Naive thymus-derived CD4-positive, alpha-beta T cell (primary cell): ENCODE measurements at places on chromosomes 4 and X. TPM values are rescaled to one million over a fixed set of nuclear protein-coding genes. Genes with fewer than 3 reads are reported as not detected.

Gene F9
- not detected for total RNA-seq

DNA sequence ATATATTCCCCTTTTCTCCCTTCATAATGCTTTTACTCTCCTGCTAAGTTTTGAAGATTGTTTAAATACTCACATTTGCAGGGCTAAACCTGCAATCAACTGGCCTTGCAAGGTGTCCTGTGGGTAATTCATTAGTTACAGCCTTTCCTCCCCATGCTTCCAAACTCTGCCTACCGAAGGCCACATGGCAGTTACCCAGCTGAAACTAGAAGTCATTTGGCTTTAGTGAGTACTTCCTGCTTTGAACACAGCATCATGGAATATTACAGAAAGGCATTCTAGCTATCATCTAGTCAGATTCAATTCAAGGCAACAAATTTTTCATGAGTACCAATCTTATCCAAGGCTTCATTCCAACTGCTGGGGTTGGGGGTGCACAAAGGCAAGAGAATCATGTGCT, 55.6 kb downstream of the SRPX start:
- no peaks in the 10 kb centered on the region for H3K27me3 ChIP-seq
- no peaks in the 10 kb centered on the region for H3K4me1 ChIP-seq
- H3K4me3 ChIP-seq: no peak overlapping the region
- DNase-seq: no peak
- H3K36me3 ChIP-seq: no peaks in the 10 kb centered on the region

GRCh38 chr4:74628852-74629620, 165.3 kb downstream of the BTC start:
- H3K36me3 ChIP-seq: no peaks in the 10 kb centered on the region
- no peaks in the 10 kb centered on the region for H3K27me3 ChIP-seq
- DNase-seq: no peak
- no peak overlapping the region for H3K4me3 ChIP-seq
- H3K4me1 ChIP-seq: no peaks in the 10 kb centered on the region

- DNase-seq: no peak
- no peaks in the 10 kb centered on the region for H3K36me3 ChIP-seq
- no peak overlapping the region for H3K4me3 ChIP-seq
- no peak overlapping the region for H3K27ac ChIP-seq
- H3K4me1 ChIP-seq: no peaks in the 10 kb centered on the region
Measured at GRCh38 chr4:119690871-119691270, 62.3 kb upstream of the PDE5A start.

GRCh38 chrX:53071604-53072417, 10.4 kb upstream of the TSPYL2 start:
- H3K27ac ChIP-seq: peak overlapping the region; percentile 49
- H3K4me1 ChIP-seq: peaks cover 7% of the 10 kb centered on the region
- DNase-seq: peak; percentile 74
- no peaks in the 10 kb centered on the region for H3K36me3 ChIP-seq

GRCh38 chr4:118950224-118950623, 61.6 kb downstream of the SYNPO2 start:
- no peaks in the 10 kb centered on the region for H3K36me3 ChIP-seq
- H3K27me3 ChIP-seq: no peaks in the 10 kb centered on the region
- no peaks in the 10 kb centered on the region for H3K4me1 ChIP-seq
- DNase-seq: no peak

- no peaks in the 10 kb centered on the region for H3K27me3 ChIP-seq
- no peak overlapping the region for H3K27ac ChIP-seq
- no peaks in the 10 kb centered on the region for H3K36me3 ChIP-seq
- H3K4me3 ChIP-seq: no peak overlapping the region
- no peaks in the 10 kb centered on the region for H3K4me1 ChIP-seq
Measured at GRCh38 chrX:50648156-50648555, 165.8 kb downstream of the SHROOM4 start.

- H3K36me3 ChIP-seq: no peaks in the 10 kb centered on the region
- H3K27ac ChIP-seq: no peak overlapping the region
- no peak overlapping the region for H3K4me3 ChIP-seq
- no peaks in the 10 kb centered on the region for H3K4me1 ChIP-seq
- DNase-seq: no peak
Measured at GRCh38 chrX:51955200-51955599, 61.8 kb downstream of the MAGED1 start.

DNA sequence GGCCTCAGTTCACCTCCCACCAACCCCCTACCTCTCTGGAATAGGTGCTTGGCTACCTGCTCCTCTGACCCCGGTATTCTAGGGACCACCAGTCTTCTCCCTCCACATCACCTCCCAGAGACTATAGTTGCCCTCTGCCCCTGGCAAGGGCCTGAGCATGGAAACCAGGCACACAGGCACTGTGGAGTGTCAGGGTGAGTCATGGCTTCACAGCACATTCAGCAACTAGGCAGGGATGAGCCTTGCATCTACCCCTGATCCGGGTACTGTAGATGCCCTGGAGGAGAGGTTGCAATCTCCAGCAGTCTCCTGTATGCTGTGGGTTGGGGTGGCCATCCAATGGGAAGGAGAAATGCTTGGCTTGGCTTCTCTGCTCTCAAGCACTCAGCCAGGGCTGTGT, 472.7 kb downstream of the IDS start:
- H3K36me3 ChIP-seq: no peaks in the 10 kb centered on the region
- no peak for DNase-seq
- H3K27ac ChIP-seq: no peak overlapping the region
- no peaks in the 10 kb centered on the region for H3K27me3 ChIP-seq
- no peaks in the 10 kb centered on the region for H3K4me1 ChIP-seq

GRCh38 chr4:2470791-2471190, 1.9 kb downstream of the RNF4 start:
- peaks cover 35% of the 10 kb centered on the region for H3K4me1 ChIP-seq
- no peak for DNase-seq
- H3K36me3 ChIP-seq: peaks cover 7% of the 10 kb centered on the region
- peak overlapping the region; percentile 94 for H3K27ac ChIP-seq

Gene MAGEC1
- total RNA-seq: not detected

Gene GLRA2
- total RNA-seq: not detected

Gene P2RY8
- 149 TPM for total RNA-seq

DNA sequence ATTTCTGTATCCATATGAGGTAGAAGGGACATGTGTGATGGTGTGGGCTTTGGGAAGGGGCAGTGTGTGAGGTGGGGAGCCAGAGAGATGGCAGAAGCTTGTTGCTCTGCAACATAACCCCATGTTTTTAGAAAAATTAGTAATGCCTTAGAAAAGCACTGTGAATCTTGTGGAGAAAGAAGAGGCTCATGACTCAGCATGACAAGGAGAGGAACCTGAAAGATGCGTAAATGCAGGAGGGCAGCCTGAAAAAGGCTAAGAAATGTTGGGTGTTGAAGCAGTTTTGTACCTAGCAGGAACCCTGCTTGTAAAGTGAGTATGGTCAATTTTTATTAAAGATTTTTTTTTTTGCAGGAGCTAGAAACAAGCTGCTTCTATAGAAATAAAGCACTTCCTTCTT, 59.8 kb downstream of the ARSJ start:
- no peaks in the 10 kb centered on the region for H3K27me3 ChIP-seq
- no peaks in the 10 kb centered on the region for H3K36me3 ChIP-seq
- no peak overlapping the region for H3K4me3 ChIP-seq
- no peak for DNase-seq
- H3K27ac ChIP-seq: no peak overlapping the region

GRCh38 chrX:41596596-41596995, 92.2 kb upstream of the GPR34 start:
- H3K27ac ChIP-seq: no peak overlapping the region
- no peak for DNase-seq
- H3K4me1 ChIP-seq: no peaks in the 10 kb centered on the region
- H3K4me3 ChIP-seq: no peak overlapping the region
- H3K27me3 ChIP-seq: no peaks in the 10 kb centered on the region

DNA sequence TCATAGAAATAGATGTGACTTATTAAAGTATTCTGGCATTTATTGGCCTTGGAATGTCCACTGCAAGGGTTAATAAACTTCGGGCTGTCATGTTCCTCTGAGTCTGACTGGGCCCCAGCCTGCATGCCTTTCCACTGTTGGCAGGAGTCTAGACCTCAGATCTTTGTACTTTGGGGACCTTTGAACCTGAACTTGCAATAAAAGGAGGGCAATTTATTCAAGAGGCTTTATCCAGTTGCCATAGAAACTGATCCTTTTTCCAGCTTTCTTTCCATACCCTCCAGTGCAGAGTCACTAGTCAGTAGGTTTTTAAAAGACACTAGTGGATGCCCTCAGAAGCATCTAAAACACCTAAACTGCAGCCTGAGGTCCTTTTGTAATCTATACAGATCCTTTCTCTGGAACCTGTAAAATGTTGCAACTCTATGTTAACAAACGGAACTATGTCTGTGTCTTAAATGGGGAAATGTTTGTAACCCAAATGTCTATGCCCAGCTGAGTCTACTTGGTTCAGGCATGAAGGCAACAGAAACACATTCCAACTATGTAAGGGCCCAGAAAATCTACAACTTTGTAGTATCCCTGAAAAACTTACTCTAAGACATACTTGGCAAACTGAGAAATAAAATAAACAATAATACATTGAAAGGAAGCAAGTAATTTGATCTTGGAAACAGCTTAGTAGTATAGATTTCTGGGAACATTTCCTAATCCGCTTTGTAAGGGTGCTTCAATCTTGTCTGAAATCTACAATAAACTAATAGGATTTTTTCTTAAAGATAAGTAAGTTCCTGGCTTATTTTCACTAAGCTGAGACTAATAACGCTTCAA, 41.5 kb downstream of the SOWAHB start:
- no peaks in the 10 kb centered on the region for H3K36me3 ChIP-seq
- H3K27ac ChIP-seq: no peak overlapping the region
- no peaks in the 10 kb centered on the region for H3K27me3 ChIP-seq
- no peaks in the 10 kb centered on the region for H3K4me1 ChIP-seq
- no peak overlapping the region for H3K4me3 ChIP-seq

DNA sequence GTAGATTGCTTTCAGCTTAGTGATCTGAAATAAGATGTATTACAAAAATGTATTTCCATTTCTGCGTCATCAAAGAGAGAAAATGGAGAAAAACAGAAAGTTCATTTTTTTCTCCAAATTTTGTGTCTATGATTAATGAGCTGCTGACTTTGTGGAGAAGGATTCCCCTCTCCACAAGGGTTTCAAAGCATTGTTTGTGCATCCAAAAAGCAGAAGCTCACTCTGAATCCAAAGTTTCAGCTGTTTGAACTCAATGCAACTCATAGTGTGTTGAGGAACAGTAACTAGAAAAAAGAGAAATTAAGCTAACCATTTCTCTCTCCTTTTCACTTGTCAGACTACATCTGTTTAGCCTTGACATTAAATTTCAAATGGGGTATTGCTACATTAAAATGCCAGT, 62.9 kb upstream of the SLC7A11 start:
- H3K4me1 ChIP-seq: no peaks in the 10 kb centered on the region
- no peaks in the 10 kb centered on the region for H3K27me3 ChIP-seq
- no peaks in the 10 kb centered on the region for H3K36me3 ChIP-seq
- DNase-seq: no peak
- no peak overlapping the region for H3K4me3 ChIP-seq

Gene MAGEA10
- not detected for total RNA-seq
